ENCODE measurements at places on chromosomes 4 and X. TPM values are rescaled to one million over a fixed set of nuclear protein-coding genes. Genes with fewer than 3 reads are reported as not detected.

DNA sequence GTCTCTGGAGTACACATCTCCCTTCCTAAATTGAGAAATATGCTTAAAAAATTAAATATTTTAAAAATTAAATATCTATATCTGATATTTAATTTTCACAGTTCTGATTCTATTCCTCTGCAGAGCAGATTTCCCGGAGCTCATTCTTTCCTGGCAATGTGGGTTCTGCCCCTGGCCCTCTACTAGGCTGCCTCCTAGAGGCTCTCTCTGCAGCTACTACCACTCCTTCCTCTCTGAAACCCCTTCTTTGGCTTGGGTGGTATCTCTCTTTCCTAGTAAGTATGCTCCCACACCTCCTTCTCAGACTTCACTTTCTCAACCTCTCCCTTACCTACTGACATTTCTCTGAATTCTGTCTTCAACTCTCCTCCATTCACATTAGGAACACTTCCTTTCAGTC, 45.3 kb downstream of the RPGR start:
- no peak for DNase-seq

- DNase-seq, result no peak
Observed at GRCh38 chr4:148443512-148444295, 1.5 kb upstream of the NR3C2 start.

The CXorf49 gene
- total RNA-seq, result not detected

The CXCL10 gene
- 3.5 TPM for total RNA-seq

Measured in omental fat pad (tissue), 4 donors.